ENCODE measurements at places on chromosomes 5 and 9.

- peak; percentile 89 for DNase-seq
Measured at GRCh38 chr9:81686614-81687520, 2.5 kb downstream of the TLE1 start.

GRCh38 chr5:99815-100214 is 7.8 kb downstream of the PLEKHG4B start:
- DNase-seq: no peak

DNA sequence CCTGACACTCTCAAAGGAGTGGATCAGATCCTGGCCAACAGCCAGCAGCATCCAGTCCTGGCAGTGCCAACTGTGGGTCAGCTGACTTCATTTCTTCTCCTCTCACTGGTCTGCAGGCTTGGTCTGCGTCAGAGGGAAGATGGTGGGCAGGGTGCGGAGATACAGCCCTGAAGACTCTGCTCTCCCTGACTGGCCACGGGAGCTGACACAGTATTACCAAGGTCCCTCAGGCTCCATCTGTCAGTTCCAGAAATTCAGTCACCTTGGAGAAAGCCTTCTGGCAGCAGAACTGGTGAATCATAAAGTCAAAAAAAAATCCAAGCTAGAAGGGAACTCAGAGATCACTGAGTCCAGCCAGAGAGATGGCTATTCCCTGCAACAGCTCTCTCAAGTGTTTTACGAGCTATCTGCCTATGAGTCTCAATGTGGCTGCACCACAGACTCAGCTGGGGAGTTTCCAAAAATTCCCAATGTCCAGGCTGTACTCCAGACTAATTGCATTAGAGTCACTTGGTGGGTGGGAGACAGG is 27.9 kb downstream of the C1QTNF2 start:
- peak; percentile 7 for DNase-seq

GRCh38 chr9:15220658-15221318 is 86.2 kb downstream of the TTC39B start:
- peak; percentile 82 for DNase-seq

- peak; percentile 81 for DNase-seq
Measured at GRCh38 chr5:38622723-38623129, 66.3 kb upstream of the LIFR start.

DNA sequence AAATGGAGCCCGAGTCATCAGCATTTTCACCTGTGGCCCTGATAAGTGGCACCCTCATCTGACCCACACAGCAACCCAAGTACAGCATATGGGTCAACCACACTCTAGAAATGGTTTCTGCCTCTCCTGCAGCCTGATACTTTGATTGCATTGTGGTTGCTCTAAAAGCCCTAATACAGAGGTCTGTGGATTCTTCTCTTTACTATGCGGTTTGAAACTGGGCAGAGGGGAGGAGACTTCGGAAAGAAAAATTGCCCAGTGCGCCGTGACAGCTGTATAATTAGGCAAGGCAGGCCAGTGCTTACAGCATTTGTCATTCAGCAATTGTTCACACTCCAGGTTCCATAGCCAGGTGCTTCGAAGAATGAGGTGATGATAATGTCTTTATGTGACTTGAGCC is 361.0 kb downstream of the NFIB start:
- DNase-seq: no peak

DNA sequence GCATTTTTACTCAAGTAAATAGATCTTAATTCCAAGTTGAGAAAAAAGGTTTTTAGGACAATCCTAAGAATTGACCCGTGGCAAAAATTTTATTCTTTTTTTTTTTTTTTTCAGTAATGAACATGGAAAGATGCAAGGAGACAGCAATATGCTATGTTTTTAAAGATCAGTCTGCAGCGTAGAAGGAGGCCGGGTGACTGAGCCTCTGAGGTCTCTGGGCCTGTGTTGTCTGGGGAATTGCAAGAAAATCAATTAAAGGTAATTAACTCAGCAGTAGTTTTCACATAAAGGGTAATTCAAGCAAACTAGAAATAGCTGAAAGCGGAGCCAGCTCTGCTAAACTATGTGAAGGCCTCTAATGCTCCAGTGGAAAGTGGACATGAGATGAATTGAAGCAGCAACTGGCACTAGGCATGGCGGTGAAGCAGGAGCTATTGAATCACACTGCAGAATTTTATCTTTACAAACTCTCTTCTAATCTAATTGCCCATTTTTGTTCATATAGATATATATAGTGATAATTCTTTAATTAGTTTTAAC is 285.2 kb upstream of the ITGA1 start:
- DNase-seq: no peak

DNA sequence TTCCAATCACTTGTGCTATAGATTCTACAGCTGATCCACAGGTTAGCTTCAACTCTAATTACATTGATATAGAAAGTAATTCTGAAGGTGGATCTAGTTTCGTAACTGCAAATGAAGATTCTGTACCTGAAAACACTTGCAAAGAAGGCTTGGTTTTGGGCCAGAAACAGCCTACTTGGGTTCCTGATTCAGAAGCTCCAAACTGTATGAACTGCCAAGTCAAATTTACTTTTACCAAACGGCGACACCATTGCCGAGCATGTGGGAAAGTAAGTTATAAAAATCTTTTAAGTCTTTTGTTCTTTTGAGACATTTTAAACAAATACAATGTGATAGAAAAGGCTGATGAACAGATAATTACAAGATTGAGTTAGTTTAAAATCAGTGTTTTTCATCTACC is 30.9 kb downstream of the ZFYVE16 start:
- DNase-seq: no peak

DNA sequence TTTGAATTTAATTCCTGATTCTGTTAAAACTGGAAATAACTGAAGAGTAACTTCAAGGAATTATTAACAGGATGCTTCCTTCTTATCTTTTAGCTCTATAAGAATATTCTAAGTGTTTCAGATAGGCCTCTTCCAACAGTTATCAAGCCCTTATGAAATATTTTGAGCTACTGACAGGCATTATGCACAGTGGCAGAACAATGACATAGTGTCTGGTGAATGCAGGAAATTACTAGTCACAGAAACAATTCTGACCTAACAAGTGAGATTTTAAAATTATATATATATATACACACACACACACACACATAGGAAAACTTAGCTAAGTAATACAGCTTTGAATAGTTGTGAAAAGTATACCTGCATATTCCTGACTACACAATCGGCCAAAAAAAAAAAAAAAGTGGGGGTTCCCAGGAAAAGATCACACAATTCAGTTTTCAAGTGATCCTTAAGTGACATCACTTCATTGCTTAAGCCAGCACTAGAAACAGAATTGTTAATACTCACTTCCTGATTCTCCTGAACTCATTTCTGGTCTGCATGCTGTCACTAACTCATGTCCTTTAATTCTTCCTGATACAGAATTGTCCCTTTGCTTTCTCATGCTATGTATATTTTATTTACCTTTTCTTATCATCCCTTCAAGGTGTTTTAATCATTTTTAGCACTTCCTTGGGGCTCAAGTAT is 77.3 kb downstream of the SLC25A46 start:
- DNase-seq: peak; percentile 66

DNA sequence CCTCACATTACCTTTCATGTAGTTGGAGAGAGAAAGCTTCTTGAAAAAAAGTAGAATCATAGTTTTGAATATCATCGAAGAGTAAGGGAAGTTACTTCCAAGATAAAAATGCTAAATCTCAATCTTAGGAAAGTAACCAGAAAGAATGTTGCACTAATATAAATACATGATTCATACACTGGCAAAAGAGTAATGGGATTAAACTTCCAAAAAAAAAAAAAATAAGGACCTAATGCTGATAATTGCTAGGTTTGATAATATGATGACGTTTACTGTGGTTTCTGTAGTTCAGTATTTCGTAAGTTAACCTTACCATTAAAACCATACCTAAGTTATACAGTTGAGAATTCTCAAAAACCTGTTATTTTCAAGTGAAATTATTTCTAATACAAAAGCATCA is 573.8 kb upstream of the CDH9 start:
- DNase-seq: no peak

GRCh38 chr5:39137819-39138451 is 63.7 kb upstream of the RICTOR start:
- no peak for DNase-seq

DNA sequence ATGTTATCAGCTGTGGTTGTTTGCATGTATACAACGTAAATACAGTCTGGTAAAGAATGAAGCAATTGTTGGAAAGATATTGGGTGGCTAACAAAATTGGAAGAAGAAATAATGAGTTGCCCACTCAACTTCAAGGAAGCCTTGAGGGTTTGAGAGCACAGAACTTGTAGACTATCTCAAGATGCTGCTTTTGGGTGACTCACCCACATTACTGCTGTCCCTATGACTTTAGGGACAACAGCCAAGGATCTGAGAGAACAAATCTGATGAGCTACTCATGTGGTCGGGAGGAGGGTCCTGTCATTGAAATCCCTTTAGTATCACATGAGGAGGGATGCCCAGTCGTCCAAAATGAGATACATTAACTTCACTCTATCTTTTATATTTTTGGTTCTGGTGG is 261.8 kb downstream of the GAS1 start:
- DNase-seq: no peak

DNA sequence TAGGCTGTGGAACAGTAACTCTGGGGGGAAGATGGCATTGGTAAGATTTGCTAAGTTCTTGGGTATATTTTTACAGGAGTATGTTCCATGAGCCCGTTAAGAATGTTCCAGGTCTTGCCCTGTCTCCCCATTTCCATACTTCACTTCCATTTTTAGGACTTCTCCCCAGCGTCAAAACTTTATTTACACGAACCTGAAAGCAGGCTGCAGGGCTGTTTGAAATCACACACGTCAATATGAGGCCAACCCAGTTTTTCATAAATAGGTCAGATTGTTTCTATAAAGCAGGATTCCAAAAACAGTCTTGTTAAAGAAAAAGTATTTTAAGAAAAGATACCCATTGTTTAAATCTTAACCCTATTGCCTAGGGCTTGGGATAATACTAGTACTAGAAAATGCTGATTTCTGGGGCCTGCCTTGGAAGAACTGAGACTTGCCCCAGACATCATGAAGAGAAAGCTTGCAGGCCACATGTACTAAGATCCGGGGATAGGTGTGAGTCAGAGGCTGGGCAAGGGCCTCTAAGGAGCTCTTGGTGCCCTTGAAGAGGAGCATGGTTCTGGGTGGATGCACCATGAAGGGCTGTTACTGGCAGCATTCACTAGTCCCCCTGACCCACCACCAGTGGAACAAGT is 24.2 kb downstream of the TRIO start:
- peak; percentile 80 for DNase-seq

GRCh38 chr5:38531518-38531917 is 24.9 kb downstream of the LIFR start:
- no peak for DNase-seq

DNA sequence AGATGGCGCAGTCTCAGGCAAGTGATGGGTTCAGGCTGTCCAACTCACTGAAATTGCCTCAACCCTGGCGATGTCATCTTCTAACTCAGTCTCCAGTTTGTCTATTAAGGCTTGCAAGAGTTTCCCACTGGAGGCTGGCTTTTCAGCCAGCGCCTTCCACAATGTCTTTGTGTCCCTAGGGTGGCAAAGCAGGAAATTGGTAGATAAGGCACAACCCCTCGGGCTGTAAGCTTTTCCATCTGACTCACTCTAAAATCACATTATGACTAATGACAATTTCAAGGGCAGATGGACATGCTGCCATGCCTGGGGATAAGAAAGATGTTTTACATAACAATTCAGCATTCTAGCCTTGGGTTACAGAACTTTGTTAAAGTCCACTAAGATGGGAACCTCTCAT is 61.9 kb downstream of the MROH2B start:
- DNase-seq: peak; percentile 83

GRCh38 chr5:112004867-112005622 is 248.1 kb upstream of the NREP start:
- DNase-seq: peak; percentile 91

Measured in cardiac fibroblast (primary cell).